ENCODE measurements at places on chromosomes 16 and 17. TPM values are rescaled to one million over a fixed set of nuclear protein-coding genes. Genes with fewer than 3 reads are reported as not detected.

Gene C16orf46
- 0.96 TPM for total RNA-seq

Gene KIAA0753
- total RNA-seq = 15.0 TPM

Gene CHMP6
- 18.8 TPM for total RNA-seq

Gene NKD1
- 0.08 TPM for total RNA-seq

Gene EVPL
- 0.03 TPM for total RNA-seq

Gene MT1G
- not detected for total RNA-seq

Gene VAMP2
- total RNA-seq = 9.0 TPM

Gene MSLN
- total RNA-seq = 9.2 TPM

Gene MYADML2
- total RNA-seq = not detected

Gene COL1A1
- total RNA-seq = 0.30 TPM

Gene SKAP1
- not detected for total RNA-seq

Gene ARHGAP44
- total RNA-seq = 4.5 TPM

Gene CLDN9
- not detected for total RNA-seq

Gene ZNF469
- 2.9 TPM for total RNA-seq

Gene SEPTIN12
- 0.08 TPM for total RNA-seq

Gene NACA2
- total RNA-seq = not detected

Gene TAF1C
- 36.1 TPM for total RNA-seq

Gene KRTAP1-5
- total RNA-seq = not detected

Gene RAP1GAP2
- 21.9 TPM for total RNA-seq

Gene KIF2B
- not detected for total RNA-seq

Gene MMP25
- 0.75 TPM for total RNA-seq

Gene KCNG4
- total RNA-seq = not detected

Gene ZNF624
- total RNA-seq = 3.2 TPM

Gene C17orf100
- total RNA-seq = 0.15 TPM

Gene IKZF3
- 0.08 TPM for total RNA-seq

Gene PMM2
- total RNA-seq = 54.5 TPM

Gene CHD9
- total RNA-seq = 26.6 TPM
